ENCODE measurements at places on chromosomes 4 and X. TPM values are rescaled to one million over a fixed set of nuclear protein-coding genes. Genes with fewer than 3 reads are reported as not detected.

Gene FAM3A
- total RNA-seq = 45.3 TPM

Gene SMIM14
- total RNA-seq = 27.3 TPM

Gene GALNTL6
- total RNA-seq = not detected

Gene CSN1S1
- total RNA-seq = not detected

Gene OTUD6A
- total RNA-seq = not detected

Gene CT47A7
- not detected for total RNA-seq

Gene CYTL1
- not detected for total RNA-seq

Gene USP11
- total RNA-seq = 20.3 TPM

Gene MAGEB16
- total RNA-seq = not detected

Gene CENPVL1
- not detected for total RNA-seq

GRCh38 chr4:48766131-48766792 is 13.8 kb downstream of the FRYL start:
- H3K4me3 ChIP-seq = no peak overlapping the region
- no peaks in the 10 kb centered on the region for H3K27me3 ChIP-seq
- peaks cover 26% of the 10 kb centered on the region for H3K4me1 ChIP-seq
- no peak for DNase-seq

- H3K4me1 ChIP-seq = no peaks in the 10 kb centered on the region
- no peaks in the 10 kb centered on the region for H3K36me3 ChIP-seq
- H3K27ac ChIP-seq = no peak overlapping the region
- peaks cover 23% of the 10 kb centered on the region for H3K27me3 ChIP-seq
- H3K4me3 ChIP-seq = no peak overlapping the region
Observed at GRCh38 chrX:116824785-116825184, 362.0 kb upstream of the CT83 start.

- no peak overlapping the region for H3K27ac ChIP-seq
- no peak overlapping the region for H3K4me3 ChIP-seq
- peaks cover 5% of the 10 kb centered on the region for H3K36me3 ChIP-seq
Observed at GRCh38 chrX:112668476-112669409, 11.0 kb downstream of the LHFPL1 start.

- no peaks in the 10 kb centered on the region for H3K4me1 ChIP-seq
- no peaks in the 10 kb centered on the region for H3K36me3 ChIP-seq
- peaks cover 88% of the 10 kb centered on the region for H3K27me3 ChIP-seq
- H3K4me3 ChIP-seq = no peak overlapping the region
Observed at GRCh38 chrX:39162322-39162735, 361.1 kb downstream of the MID1IP1 start.

GRCh38 chrX:30875957-30876356 is 13.1 kb downstream of the TAB3 start:
- peak overlapping the region; percentile 57 for H3K4me3 ChIP-seq
- H3K36me3 ChIP-seq = no peaks in the 10 kb centered on the region
- H3K4me1 ChIP-seq = peaks cover 13% of the 10 kb centered on the region
- peak; percentile 88 for DNase-seq
- H3K27ac ChIP-seq = peak overlapping the region; percentile 96

- no peak for DNase-seq
- no peaks in the 10 kb centered on the region for H3K36me3 ChIP-seq
- H3K27me3 ChIP-seq = no peaks in the 10 kb centered on the region
- no peak overlapping the region for H3K27ac ChIP-seq
Observed at GRCh38 chr4:80082693-80083092, 9.7 kb upstream of the ANTXR2 start.

DNA sequence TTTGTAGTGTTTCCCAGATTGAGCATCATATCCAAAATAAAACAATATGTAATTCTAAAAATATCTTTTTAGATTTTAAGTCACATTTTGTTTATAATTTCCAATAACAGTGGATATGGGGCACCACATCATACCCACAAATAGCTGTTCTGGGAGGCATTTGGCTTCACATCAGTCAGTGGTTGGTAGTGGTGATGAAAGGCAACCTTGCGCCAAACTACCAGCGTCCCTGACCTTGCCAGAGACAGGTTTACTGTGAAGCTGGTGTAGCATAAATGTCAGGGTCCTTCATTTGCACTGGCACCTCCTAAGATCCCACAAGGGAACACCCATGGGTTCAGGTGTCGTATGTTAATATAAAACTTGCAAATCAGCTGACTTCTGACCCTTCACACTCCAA is 222.2 kb downstream of the DCTD start:
- H3K27me3 ChIP-seq = no peaks in the 10 kb centered on the region
- peaks cover 4% of the 10 kb centered on the region for H3K36me3 ChIP-seq
- H3K4me1 ChIP-seq = no peaks in the 10 kb centered on the region
- H3K4me3 ChIP-seq = no peak overlapping the region
- DNase-seq = no peak

DNA sequence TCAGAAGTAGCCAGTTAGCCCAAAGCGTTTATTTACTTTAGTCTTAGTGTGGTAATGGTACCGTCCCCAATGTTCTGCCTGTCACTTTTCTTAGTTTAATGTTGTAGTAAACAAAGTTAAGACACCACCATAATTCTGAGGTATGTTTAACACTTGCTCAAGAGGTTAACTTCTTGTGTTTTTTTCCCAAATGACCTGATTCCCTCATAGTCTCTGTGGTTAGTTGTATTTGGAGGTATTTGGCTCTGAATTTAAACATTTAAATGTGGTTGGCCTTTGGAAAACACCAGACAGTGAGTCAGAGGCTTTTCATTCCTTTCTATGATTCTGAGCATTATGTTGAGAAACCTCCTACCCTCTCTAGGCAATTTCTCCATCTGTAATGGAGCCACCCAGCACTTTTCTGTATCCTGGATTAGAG is 47.9 kb downstream of the CXCL1 start:
- H3K36me3 ChIP-seq = no peaks in the 10 kb centered on the region
- peak; percentile 92 for DNase-seq
- peak overlapping the region; percentile 78 for H3K27ac ChIP-seq
- H3K4me3 ChIP-seq = no peak overlapping the region
- peaks cover 40% of the 10 kb centered on the region for H3K4me1 ChIP-seq

GRCh38 chrX:49976682-49977197 is 54.3 kb downstream of the CLCN5 start:
- no peak overlapping the region for H3K4me3 ChIP-seq
- no peak for DNase-seq
- H3K27me3 ChIP-seq = peaks cover 38% of the 10 kb centered on the region
- no peak overlapping the region for H3K27ac ChIP-seq
- no peaks in the 10 kb centered on the region for H3K36me3 ChIP-seq
- peaks cover 6% of the 10 kb centered on the region for H3K4me1 ChIP-seq

DNA sequence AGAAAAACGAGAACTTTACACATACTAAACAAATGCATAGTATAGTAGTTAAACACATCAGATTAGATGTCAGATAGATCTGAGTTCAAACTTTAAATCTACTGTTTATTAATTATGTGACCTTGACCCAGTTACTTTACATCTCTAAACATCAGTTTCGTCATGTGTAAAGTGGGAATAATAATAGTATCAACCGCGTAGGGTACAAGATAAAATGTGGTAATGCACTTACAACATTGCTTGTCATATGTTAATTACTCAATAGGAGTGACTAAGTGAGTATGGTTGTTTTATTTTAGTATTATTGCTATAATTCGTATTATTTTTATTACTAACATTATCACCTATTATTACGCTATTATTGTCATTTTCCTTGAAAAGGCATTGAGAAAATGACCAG is 144.2 kb downstream of the KLHL4 start:
- no peak overlapping the region for H3K27ac ChIP-seq
- no peaks in the 10 kb centered on the region for H3K36me3 ChIP-seq
- H3K4me1 ChIP-seq = no peaks in the 10 kb centered on the region
- H3K27me3 ChIP-seq = no peaks in the 10 kb centered on the region
- no peak overlapping the region for H3K4me3 ChIP-seq

- no peak for DNase-seq
- H3K27ac ChIP-seq = peak overlapping the region; percentile 27
- no peaks in the 10 kb centered on the region for H3K36me3 ChIP-seq
- no peak overlapping the region for H3K4me3 ChIP-seq
- no peaks in the 10 kb centered on the region for H3K27me3 ChIP-seq
Observed at GRCh38 chr4:142420311-142421095, 425.6 kb downstream of the INPP4B start.

GRCh38 chr4:24570574-24571236 is 13.6 kb downstream of the DHX15 start:
- H3K4me1 ChIP-seq = peaks cover 27% of the 10 kb centered on the region
- no peak overlapping the region for H3K4me3 ChIP-seq
- peaks cover 89% of the 10 kb centered on the region for H3K36me3 ChIP-seq
- H3K27ac ChIP-seq = no peak overlapping the region
- no peak for DNase-seq

GRCh38 chr4:3835527-3836405 is 69.6 kb downstream of the ADRA2C start:
- DNase-seq = no peak
- H3K4me3 ChIP-seq = no peak overlapping the region
- H3K4me1 ChIP-seq = no peaks in the 10 kb centered on the region

All from MCF 10A (cell line).